ENCODE measurements at places on chromosomes 13 and 19.

DNA sequence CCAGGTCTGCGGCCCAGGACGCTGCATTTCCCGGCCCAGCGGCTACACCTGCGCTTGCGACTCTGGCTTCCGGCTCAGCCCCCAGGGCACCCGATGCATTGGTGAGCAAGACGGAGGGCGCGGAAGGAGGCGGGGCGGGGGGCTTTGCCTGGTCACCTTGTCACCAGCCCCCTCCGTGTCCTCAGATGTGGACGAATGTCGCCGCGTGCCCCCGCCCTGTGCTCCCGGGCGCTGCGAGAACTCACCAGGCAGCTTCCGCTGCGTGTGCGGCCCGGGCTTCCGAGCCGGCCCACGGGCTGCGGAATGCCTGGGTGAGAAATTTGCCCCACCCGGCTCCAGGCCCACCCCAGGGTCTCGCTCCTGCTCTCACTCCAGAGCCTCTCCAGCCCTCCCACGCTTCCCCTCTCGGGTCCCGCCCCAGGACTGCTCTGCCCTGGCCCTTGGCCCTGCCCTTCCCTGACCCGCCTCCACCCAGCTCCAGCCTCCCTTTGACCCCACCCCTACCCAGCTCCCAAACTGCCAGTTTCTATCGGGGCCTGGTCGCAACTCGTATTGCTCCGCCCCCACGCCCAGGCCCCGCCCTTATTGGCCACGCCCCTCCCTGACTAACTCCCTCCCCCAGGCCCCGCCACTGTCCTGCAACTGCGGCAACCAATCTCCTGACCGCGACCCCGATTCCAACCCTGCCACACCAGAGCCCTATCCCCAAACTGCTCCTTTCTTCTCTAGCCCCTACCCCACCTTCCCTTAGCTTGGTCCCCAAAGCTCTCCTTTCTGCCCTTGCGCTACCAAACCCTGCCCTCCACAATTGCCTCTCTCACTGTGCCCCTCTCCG, 8.6 kb downstream of the LTBP4 start:
- H3K4me3 ChIP-seq: peak overlapping the region; percentile 85
- peaks cover 10% of the 10 kb centered on the region for H3K36me3 ChIP-seq
- peaks cover 48% of the 10 kb centered on the region for H3K4me1 ChIP-seq
- peak; percentile 74 for DNase-seq

GRCh38 chr19:3658004-3658869, 31.6 kb upstream of the CACTIN start:
- no peaks in the 10 kb centered on the region for H3K27me3 ChIP-seq
- no peaks in the 10 kb centered on the region for H3K36me3 ChIP-seq
- DNase-seq: no peak

- peaks cover 9% of the 10 kb centered on the region for H3K4me1 ChIP-seq
- no peaks in the 10 kb centered on the region for H3K36me3 ChIP-seq
- H3K27me3 ChIP-seq: no peaks in the 10 kb centered on the region
- no peak overlapping the region for H3K4me3 ChIP-seq
- no peak for DNase-seq
Observed at GRCh38 chr13:30725326-30726085, 9.8 kb upstream of the ALOX5AP start.

- peak; percentile 32 for DNase-seq
- H3K4me1 ChIP-seq: peaks cover 20% of the 10 kb centered on the region
- H3K27me3 ChIP-seq: peaks cover 52% of the 10 kb centered on the region
- H3K36me3 ChIP-seq: peaks cover 5% of the 10 kb centered on the region
Observed at GRCh38 chr13:111115061-111115964, at the start of gene ARHGEF7. Gene ARHGEF7, plus strand, starts transcription at chr13:111115310. Its CDS starts 217 bp downstream, at chr13:111115527.

DNA sequence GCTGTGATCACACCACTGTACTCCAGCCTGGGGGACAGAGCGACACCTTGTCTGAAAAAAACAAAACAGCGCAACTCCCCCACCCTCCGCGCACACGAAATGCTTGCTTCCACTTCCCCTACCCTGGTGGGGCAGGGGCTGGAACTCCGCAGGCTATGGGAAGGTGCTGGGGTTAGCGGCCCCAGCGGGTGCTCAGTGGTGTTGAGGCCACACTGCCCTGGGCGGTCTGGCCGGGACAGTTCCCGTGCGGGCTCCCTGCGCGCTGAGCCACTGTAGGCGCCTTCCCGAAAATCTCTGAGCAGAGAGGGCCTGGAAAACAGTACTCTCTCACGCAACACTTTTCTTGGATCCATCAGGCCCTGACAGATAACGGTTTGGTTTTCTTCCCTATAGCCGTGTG, 1.1 kb upstream of the WTIP start:
- no peaks in the 10 kb centered on the region for H3K36me3 ChIP-seq
- H3K27me3 ChIP-seq: peaks cover 9% of the 10 kb centered on the region
- peaks cover 11% of the 10 kb centered on the region for H3K4me1 ChIP-seq
- H3K4me3 ChIP-seq: peak overlapping the region; percentile 62
- peak overlapping the region; percentile 8 for H3K27ac ChIP-seq

GRCh38 chr13:59883885-59884284, 279.8 kb downstream of the DIAPH3 start:
- no peak for DNase-seq
- H3K27ac ChIP-seq: no peak overlapping the region
- H3K27me3 ChIP-seq: no peaks in the 10 kb centered on the region

GRCh38 chr19:35106291-35106583, 9.4 kb upstream of the FXYD3 start:
- H3K4me1 ChIP-seq: peaks cover 31% of the 10 kb centered on the region
- no peaks in the 10 kb centered on the region for H3K27me3 ChIP-seq
- no peak overlapping the region for H3K4me3 ChIP-seq
- H3K36me3 ChIP-seq: no peaks in the 10 kb centered on the region
- DNase-seq: no peak

GRCh38 chr13:98977568-98978265, at the start of gene DOCK9:
Gene DOCK9, minus strand, starts transcription at chr13:98978064. Its CDS starts 155 bp downstream, at chr13:98977909.
- H3K36me3 ChIP-seq: no peaks in the 10 kb centered on the region
- no peak within 1 kb of the TSS for H3K27ac ChIP-seq
- H3K4me3 ChIP-seq: peak within 1 kb of the TSS; percentile 16
